ENCODE measurements at places on chromosomes 16 and 17.

- peak; percentile 78 for DNase-seq
Measured at GRCh38 chr17:18257982-18258355, 569 bp downstream of the FLII start.

- no peak for DNase-seq
Measured at GRCh38 chr17:80381416-80381923, 33.5 kb upstream of the ENDOV start.

GRCh38 chr17:29020576-29020975, 14.7 kb upstream of the SEZ6 start:
- DNase-seq: no peak

DNA sequence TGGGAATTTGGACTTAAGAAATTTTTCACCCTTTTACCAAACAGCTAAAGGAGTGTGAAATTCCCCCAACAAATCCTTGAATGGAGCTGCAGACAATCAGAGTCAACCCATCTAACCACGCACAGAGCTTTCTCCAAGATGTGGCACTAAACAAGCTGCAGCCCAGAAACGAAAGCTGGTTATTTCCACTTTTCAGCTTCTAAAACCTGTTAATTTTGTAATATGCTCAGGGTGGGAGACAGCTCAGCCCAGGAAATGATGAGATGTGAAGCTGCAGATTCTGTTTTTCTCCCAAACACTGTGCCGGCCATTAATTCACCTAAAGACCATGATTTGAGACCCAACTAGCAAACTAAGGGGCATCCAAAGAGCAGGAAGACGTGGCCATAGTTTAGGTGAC, 33.2 kb upstream of the ABR start:
- DNase-seq: no peak

DNA sequence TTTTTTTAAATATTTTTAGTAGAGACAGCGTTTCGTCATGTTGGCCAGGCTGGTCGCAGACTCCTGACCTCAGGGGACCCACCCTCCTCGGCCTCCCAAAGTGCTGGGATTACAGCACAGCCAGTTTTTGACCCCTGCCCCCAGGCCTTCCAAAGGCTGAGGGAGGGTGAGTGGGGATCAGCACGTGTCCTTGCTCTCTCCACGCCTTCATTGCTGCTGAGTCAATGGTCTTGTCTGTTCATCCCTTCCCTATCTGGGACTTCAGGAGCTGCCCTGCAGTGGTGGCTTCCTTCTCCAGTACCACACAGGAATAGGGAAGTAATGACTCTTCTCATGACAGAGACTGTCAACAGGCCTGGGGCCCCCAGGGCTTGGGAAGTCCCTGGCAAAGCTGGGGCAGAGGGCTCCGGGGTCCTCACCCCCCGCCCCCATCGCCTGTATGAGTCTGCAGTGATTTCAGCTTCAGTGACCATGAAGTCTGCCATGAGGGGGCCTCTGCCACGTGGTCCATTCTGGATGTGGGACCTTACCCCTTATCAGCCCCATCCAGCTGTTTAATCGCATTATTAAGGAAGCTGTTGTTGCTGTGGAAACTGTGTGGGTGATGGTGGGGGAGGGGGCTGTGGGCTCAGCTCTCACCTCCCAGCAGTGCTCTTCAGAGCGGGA, 6.1 kb downstream of the ABCC3 start:
- DNase-seq: peak; percentile 90

GRCh38 chr16:14399378-14400284, 230.4 kb downstream of the PARN start:
- peak; percentile 29 for DNase-seq

GRCh38 chr16:3564889-3565141, 12.4 kb downstream of the NLRC3 start:
- no peak for DNase-seq

- DNase-seq: no peak
Measured at GRCh38 chr17:20965492-20965891, 77.3 kb downstream of the USP22 start.

DNA sequence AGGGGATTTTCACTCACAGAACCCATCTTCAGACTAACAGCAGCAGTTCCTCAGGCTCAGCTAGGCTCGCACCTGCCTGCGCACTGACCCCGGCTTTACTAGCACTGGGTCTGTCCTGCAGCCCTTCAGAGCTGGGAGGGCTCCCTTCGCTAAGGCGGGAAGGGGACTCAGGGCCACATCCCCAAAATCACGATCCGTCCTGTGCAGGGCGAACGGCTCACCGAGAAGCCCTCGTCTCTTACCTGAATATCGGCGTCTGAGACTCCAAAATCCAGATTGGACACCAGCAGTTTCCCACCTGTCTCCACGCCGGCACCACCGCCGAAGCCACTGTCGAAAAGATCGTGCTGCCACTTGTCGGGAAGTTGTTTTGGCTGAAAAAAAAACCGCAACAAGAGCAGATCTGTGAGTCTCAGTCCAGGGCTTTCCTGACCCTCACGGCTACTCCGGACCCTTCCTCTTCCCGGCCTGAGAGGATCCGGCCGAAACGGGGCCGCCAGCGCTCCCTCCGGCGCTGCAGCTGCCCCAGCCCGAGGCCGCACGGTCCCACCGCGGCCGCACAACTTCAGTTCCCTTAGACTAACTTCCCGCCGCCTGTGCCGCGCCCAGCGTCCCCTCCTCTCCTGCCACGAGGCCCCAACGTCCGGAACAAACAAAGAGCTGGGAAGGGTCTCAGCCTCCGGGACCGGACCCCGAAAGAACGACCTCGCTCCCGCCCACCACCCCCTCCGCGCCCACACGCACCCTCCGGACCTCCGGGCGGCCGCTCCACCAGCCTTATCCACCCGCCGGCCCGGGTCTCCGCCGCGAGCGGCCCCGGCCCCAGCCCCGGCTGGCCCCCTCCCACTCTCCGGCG, 711 bp downstream of the ALYREF start:
- DNase-seq: peak; percentile 34

DNA sequence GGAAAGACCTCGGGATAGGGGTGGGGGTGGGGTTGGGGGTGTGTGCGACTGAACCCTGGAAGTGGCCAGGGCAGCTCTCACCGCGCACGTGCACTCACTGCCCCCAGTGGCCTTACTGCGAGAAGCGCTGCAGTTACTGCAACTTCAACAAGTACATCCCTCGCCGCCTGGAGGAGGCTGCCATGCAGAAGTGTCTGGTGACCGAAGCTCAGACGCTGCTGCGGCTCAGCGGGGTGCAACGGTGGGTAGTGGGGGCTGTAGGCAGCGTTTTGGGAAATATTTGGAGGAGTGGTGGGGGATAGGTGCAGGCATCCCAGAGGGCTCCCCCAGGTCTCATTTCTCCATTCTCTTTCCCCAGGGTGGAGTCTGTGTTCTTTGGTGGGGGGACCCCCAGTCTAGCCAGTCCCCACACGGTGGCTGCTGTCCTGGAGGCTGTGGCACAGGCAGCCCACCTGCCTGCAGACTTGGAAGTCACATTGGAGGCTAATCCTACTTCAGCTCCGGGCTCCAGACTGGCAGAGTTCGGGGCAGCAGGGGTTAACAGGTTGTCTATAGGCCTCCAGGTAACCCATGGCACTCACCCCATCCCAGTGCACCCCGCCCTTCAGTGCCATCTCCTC, 972 bp downstream of the RSAD1 start:
- DNase-seq: peak; percentile 90
